ENCODE measurements at places on chromosomes 3 and 15.

- DNase-seq, result no peak
Measured at GRCh38 chr3:39148435-39149058, 4.8 kb downstream of the CSRNP1 start.

DNA sequence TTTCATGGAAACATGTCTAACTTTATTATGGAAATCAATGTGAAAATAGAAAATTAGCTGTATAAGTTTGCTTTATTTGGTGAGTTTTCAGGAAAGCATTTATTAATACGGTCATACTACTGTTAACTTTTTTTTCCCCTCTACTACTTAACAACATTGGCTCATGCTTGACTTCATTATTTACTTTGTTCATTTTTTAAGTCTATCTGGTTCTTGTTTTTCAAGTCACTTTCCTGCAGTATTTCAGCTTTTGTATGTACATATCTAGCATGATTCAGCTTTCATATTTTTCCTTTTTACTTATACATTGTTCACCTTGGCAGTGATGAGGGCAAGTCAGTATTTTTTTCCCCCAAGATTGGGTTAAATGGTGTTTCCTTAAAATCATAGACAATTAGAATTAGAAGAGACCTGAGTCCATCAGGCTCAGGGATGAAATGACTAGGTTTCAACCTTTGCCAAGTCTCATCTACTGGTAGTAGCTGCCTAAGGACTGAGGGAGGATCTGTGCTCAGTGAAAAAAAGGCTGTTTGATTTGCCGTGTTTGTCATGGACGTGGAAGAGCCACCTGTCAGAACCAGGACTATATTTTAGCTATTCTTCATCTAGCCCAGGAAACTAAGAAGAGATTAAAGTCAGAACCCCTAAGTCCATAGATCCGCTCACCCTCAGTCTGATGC lies 15.4 kb downstream of the TMOD3 start:
- DNase-seq, result no peak

- no peak for DNase-seq
Measured at GRCh38 chr15:73141216-73141900, 89.1 kb downstream of the NEO1 start.

DNA sequence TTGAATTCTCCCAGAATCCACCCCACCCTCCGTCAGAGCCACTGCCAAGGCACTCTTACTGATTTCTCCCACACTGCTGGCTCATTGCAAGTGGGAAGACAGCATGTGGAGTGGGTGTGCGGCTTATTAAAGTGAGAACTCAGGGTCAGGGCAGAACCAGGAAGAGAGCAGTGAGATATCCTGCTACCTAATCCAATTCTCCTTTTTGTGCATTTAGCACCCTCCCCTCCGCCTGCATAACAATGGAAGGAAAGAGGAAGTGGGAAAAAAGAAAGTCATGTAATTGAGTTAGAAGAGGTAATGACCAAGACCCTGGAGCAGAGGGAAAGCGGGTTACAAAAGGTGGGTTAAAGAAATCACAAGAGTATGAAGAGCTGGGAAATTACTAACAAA lies 27.8 kb upstream of the PIK3CB start:
- no peak for DNase-seq

DNA sequence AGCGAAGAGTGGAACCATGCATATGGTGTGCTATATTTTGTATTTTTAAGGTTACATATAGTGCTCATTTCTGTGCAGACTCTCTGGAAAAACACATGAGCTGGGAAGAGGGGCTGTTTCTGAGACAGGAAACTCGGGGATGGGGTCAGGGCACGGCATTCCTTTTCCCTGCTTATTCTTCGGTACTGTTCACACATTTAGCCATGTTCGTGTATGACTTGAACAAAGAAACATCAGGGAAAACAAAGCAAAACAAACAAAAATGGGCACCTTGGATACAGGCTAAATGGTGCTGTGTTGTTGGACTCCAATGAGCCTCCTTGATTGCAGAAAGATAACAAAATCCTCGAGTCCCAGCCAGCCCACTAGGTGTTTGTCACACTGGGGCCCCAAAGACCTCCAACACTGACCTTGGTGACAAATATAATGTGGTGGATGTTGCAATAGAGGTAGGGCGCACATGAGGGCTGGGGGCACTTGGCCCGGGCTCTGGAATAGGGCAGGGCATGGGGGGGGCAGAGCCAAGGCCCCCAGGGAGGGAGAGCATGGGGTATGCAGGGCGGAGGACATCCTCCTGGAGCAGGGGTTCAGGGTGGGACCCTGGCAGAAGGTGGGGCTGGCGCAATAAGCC lies 19.3 kb downstream of the DNASE1L3 start:
- DNase-seq, result no peak

Measured in activated T-helper 9 cell treated with anti-CD3 and anti-CD28 coated beads, Interleukin-2, amount 50 U/mL, for 16 hours (primary cell).